T-cell (primary cell): ENCODE measurements at places on chromosomes 6 and 20.
A peak's percentile ranks its signal among the peaks of the same experiment; 100 is the strongest.

- no peaks in the 10 kb centered on the region for H3K27me3 ChIP-seq
- H3K4me3 ChIP-seq = no peak overlapping the region
- DNase-seq = no peak
- H3K4me1 ChIP-seq = peaks cover 15% of the 10 kb centered on the region
- H3K27ac ChIP-seq = no peak overlapping the region
Observed at GRCh38 chr6:106056746-106057390, 29.3 kb upstream of the PRDM1 start.

DNA sequence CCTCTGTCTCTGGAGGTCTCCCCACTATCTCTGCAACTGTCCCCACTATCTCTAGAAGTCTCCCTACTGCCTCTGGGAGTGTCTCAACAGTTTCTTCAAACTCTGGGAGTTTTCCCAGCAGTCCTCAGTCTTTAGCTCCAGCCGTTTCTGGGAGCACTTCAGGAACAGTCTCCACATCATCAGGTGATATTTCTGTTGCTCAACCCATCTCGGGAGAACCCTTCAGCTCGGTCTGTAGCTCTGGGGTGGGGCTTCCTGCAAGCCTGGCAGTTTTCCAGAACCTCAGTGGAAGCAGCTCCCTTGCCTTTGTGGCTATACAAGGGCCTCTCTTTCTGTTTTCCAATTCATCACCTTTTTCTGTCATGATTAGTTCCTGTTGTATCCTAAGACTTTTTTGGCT, 3.0 kb upstream of the SFTA2 start:
- H3K27me3 ChIP-seq = peaks cover 28% of the 10 kb centered on the region
- no peak overlapping the region for H3K27ac ChIP-seq
- no peak overlapping the region for H3K4me3 ChIP-seq

- no peak overlapping the region for H3K27ac ChIP-seq
- H3K4me3 ChIP-seq = no peak overlapping the region
- DNase-seq = no peak
Observed at GRCh38 chr20:23412026-23412425, 9.3 kb downstream of the NAPB start.

DNA sequence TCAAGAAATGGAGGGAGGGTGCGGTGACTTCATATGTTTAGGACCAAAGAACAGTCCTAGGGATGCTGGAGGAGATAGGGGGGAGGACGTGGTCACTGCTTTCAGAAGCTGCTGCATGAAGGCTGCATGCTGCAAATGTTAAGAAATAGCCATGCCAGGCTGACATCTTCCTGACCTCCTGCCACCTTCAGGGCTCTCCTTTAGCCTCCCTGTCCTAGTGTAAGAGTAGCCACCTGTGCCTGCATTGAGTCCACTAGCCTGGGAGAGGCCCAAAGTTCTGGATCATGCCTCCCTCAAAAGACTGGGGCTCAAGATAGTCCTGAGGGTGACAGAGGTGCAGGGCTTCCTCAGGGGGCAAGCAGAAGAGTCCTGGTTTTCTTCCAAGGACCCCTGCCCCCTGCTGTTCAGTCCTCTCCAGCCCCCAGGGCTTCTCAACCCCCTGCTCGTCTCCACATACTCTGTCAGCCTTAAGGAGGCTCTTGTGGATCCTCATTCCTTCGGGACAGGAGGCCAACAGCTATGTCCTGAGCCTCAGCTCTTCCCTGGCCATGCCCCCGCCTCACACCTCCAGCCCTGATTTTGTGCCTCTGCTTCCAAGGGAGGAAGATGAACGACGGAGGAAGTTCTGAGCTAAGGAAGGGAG, 96.3 kb downstream of the MRPL14 start:
- no peak for DNase-seq
- H3K27me3 ChIP-seq = no peaks in the 10 kb centered on the region
- H3K4me3 ChIP-seq = no peak overlapping the region
- no peaks in the 10 kb centered on the region for H3K36me3 ChIP-seq
- no peaks in the 10 kb centered on the region for H3K4me1 ChIP-seq

DNA sequence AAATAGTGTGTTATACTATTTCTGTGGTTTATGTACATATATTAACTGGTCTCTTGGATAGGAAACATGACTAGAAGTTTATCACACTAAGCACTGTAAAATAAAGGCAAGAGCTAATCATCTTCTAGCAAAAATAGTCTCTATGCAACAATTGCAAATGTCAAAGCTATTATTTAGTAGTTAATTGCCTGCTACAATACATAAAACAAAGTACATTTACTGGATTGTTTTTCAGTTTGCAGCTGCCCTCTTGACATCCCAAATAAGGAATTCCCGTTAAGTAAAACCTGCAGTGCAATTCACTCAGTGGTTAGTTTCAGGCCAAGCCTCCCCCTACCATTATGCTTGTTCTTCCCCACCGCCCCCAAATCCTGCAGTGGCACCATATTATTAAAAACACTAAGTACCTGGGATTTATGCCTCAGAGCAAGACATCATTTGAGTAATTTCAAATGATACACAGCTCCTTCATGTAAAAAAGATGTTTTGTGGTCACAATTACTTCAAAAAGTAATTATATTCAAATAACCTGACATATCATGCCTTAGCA, 1.6 kb upstream of the ATP5F1E start:
- no peaks in the 10 kb centered on the region for H3K36me3 ChIP-seq
- H3K4me3 ChIP-seq = no peak overlapping the region
- no peaks in the 10 kb centered on the region for H3K27me3 ChIP-seq
- peaks cover 34% of the 10 kb centered on the region for H3K4me1 ChIP-seq

GRCh38 chr20:46013829-46014516, 5.3 kb downstream of the MMP9 start:
- peak; percentile 56 for DNase-seq
- peaks cover 3% of the 10 kb centered on the region for H3K27me3 ChIP-seq
- H3K4me1 ChIP-seq = peaks cover 53% of the 10 kb centered on the region
- H3K27ac ChIP-seq = no peak overlapping the region
- H3K36me3 ChIP-seq = no peaks in the 10 kb centered on the region

GRCh38 chr6:14337152-14337551, 219.6 kb downstream of the CD83 start:
- H3K27ac ChIP-seq = no peak overlapping the region
- no peak for DNase-seq
- H3K27me3 ChIP-seq = no peaks in the 10 kb centered on the region

- no peaks in the 10 kb centered on the region for H3K27me3 ChIP-seq
- no peak for DNase-seq
- no peak overlapping the region for H3K4me3 ChIP-seq
- no peak overlapping the region for H3K27ac ChIP-seq
- no peaks in the 10 kb centered on the region for H3K36me3 ChIP-seq
Observed at GRCh38 chr6:45084257-45084656, 243.9 kb upstream of the RUNX2 start.

GRCh38 chr6:56280126-56280525, 32.7 kb upstream of the COL21A1 start:
- no peak overlapping the region for H3K4me3 ChIP-seq
- no peaks in the 10 kb centered on the region for H3K4me1 ChIP-seq
- H3K36me3 ChIP-seq = no peaks in the 10 kb centered on the region
- DNase-seq = no peak
- no peaks in the 10 kb centered on the region for H3K27me3 ChIP-seq

- H3K36me3 ChIP-seq = no peaks in the 10 kb centered on the region
- H3K27me3 ChIP-seq = no peaks in the 10 kb centered on the region
- H3K27ac ChIP-seq = no peak overlapping the region
- no peaks in the 10 kb centered on the region for H3K4me1 ChIP-seq
- H3K4me3 ChIP-seq = no peak overlapping the region
Observed at GRCh38 chr6:129593233-129593564, 116.8 kb downstream of the ARHGAP18 start.

DNA sequence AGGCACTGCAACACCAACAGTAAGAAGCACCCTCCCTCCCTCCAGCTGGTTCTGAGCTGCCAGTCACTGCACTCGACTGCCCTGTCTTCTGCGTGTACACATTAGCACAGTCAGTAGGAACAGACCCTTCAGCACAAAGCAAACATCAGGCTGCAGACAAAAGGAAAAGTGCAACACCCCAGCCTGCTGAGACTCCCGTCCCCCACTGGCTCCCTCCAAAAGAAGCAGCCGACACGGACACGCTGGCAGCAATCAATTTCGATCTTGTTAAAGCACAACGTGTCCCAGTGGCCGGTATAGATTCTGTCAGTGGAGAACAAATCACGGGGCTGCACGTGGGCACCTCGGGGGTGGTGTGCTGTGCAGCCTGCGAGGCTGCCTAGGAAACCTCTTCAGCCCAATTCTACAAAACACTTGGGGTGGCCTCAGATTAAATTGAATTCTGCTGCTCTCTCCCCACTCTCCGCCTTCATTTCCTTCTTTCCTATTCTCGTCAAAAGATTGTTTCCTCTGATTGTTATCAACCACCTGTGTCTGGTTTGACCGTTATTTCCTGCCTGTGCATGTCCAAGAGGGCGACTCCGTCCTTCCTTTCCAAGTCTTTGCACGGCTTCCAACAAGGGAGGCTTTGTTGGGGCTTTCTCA, 38.7 kb downstream of the TRAF3IP2 start:
- H3K4me1 ChIP-seq = peaks cover 17% of the 10 kb centered on the region
- no peak for DNase-seq
- H3K4me3 ChIP-seq = peak overlapping the region; percentile 54
- no peaks in the 10 kb centered on the region for H3K27me3 ChIP-seq
- H3K27ac ChIP-seq = peak overlapping the region; percentile 16

DNA sequence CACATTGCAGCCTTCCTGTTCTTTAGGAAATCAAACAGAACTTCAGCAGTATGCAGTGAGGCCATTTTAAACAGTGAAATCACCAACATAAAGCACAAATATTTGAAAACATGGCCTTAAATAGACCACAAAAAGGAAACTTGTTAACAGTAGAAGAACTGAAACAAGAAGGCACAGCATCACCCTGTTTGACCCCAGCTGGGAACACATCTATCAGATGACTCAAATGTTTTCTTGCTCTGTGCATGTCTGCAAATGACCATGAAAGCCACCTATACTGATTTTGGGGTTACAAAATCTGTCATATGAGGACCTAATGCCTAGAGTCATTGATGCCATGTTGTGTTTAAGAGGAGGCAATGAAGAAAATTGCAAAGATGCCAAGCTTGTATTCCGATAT, 123.8 kb upstream of the ADGRF1 start:
- no peaks in the 10 kb centered on the region for H3K4me1 ChIP-seq
- no peak overlapping the region for H3K27ac ChIP-seq
- no peak overlapping the region for H3K4me3 ChIP-seq
- no peak for DNase-seq

DNA sequence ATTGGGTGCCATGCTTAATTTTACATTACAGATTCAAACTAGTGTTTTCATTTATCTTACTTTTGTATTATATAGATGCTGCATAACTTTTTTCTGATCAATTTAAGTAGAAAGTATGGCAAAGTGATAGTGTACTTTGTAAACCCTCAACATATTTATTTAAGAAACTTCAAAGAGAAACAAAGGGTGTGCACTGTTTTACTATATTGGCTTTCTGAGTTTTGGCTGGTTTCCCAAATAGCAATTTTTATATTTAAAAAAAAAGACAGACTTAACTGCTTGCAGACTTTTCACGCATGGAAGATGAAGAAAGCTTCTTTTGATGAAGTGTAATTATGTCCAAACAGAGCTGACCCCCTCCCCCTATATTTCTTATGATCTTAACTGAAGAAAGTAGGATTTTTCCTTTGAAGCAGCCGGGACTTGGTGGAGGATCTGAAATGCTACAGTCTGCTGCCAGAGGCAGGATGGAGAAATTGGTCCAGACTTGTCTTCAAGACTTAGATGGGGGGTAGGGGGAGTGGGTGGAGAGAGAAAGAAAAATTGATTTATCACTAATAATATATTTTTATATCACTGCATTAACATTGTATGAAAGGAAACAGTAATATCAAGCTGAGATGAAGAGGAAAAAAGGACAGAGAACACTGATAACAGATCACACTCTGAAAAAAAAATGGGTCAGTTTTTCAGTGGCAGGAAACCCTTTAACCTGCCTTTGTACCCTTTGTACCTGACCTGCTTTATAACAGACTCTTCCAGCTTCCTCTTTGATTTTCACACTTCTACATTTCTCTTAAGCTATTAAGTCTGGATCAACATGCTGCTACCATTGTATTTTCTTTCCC, 56.0 kb upstream of the SUPT3H start:
- no peak overlapping the region for H3K4me3 ChIP-seq
- peaks cover 8% of the 10 kb centered on the region for H3K4me1 ChIP-seq
- H3K27me3 ChIP-seq = no peaks in the 10 kb centered on the region
- H3K27ac ChIP-seq = peak overlapping the region; percentile 35
- H3K36me3 ChIP-seq = no peaks in the 10 kb centered on the region

GRCh38 chr6:159833556-159833955, 33.5 kb downstream of the PNLDC1 start:
- no peak overlapping the region for H3K27ac ChIP-seq
- H3K4me1 ChIP-seq = peaks cover 24% of the 10 kb centered on the region
- DNase-seq = no peak
- peaks cover 6% of the 10 kb centered on the region for H3K27me3 ChIP-seq
- H3K4me3 ChIP-seq = no peak overlapping the region

GRCh38 chr6:137798846-137799245, 68.2 kb upstream of the TNFAIP3 start:
- no peaks in the 10 kb centered on the region for H3K27me3 ChIP-seq
- H3K36me3 ChIP-seq = no peaks in the 10 kb centered on the region
- no peak overlapping the region for H3K4me3 ChIP-seq
- H3K27ac ChIP-seq = peak overlapping the region; percentile 30
- H3K4me1 ChIP-seq = peaks cover 31% of the 10 kb centered on the region

- peaks cover 51% of the 10 kb centered on the region for H3K4me1 ChIP-seq
- peaks cover 13% of the 10 kb centered on the region for H3K36me3 ChIP-seq
- no peaks in the 10 kb centered on the region for H3K27me3 ChIP-seq
Observed at GRCh38 chr6:43172104-43173007, 1.3 kb downstream of the SRF start.

DNA sequence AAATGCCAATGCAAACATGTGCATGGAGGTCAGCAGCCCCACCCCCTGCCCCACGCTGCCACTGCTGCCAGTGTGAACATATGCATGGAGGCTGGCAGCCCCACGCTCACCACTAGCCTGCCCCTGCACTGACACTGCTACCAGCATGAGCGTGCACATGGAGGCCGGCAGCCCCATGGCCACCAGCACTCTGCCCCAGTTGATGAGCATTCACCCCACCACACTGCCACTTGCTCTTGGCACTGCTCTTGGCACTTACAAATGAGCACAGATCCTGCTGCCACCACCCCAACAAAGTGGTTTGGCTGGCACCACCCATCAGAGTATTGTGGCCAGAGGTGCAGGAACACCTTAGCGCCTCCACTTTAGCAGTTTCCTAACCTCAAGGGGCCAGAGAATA, 174.1 kb downstream of the KHDC1L start:
- H3K4me1 ChIP-seq = no peaks in the 10 kb centered on the region
- H3K27ac ChIP-seq = no peak overlapping the region
- H3K4me3 ChIP-seq = no peak overlapping the region
- no peaks in the 10 kb centered on the region for H3K27me3 ChIP-seq

GRCh38 chr6:69378326-69378725, 418.5 kb downstream of the LMBRD1 start:
- no peak overlapping the region for H3K4me3 ChIP-seq
- H3K36me3 ChIP-seq = no peaks in the 10 kb centered on the region
- DNase-seq = no peak
- H3K27me3 ChIP-seq = no peaks in the 10 kb centered on the region
- H3K4me1 ChIP-seq = no peaks in the 10 kb centered on the region
